Liver (tissue), 10 donors: ENCODE measurements at places on chromosomes 7 and 10. TPM values are rescaled to one million over a fixed set of nuclear protein-coding genes. Genes with fewer than 3 reads are reported as not detected.

TRIM74 gene
- 0.14 TPM for polyA plus RNA-seq

NACAD gene
- polyA plus RNA-seq = 0.14 TPM

CTTNBP2 gene
- 1.5 TPM for polyA plus RNA-seq

ZNF365 gene
- not detected for polyA plus RNA-seq

LEP gene
- polyA plus RNA-seq = 0.02 TPM

DPP6 gene
- polyA plus RNA-seq = 0.01 TPM

NPM3 gene
- 3.4 TPM for polyA plus RNA-seq

PSD gene
- 1.3 TPM for polyA plus RNA-seq

FAM25G gene
- polyA plus RNA-seq = not detected

RET gene
- polyA plus RNA-seq = 2.5 TPM

PCGF5 gene
- 18.9 TPM for polyA plus RNA-seq

ACADSB gene
- 103 TPM for polyA plus RNA-seq

TMEM213 gene
- polyA plus RNA-seq = not detected

- no peak for DNase-seq
These were observed 28.5 kb downstream of the CNNM1 start for GRCh38 chr10:99357691-99358090.

GRCh38 chr10:129727495-129727894 is 236.6 kb downstream of the EBF3 start:
- DNase-seq = peak; percentile 30

DNA sequence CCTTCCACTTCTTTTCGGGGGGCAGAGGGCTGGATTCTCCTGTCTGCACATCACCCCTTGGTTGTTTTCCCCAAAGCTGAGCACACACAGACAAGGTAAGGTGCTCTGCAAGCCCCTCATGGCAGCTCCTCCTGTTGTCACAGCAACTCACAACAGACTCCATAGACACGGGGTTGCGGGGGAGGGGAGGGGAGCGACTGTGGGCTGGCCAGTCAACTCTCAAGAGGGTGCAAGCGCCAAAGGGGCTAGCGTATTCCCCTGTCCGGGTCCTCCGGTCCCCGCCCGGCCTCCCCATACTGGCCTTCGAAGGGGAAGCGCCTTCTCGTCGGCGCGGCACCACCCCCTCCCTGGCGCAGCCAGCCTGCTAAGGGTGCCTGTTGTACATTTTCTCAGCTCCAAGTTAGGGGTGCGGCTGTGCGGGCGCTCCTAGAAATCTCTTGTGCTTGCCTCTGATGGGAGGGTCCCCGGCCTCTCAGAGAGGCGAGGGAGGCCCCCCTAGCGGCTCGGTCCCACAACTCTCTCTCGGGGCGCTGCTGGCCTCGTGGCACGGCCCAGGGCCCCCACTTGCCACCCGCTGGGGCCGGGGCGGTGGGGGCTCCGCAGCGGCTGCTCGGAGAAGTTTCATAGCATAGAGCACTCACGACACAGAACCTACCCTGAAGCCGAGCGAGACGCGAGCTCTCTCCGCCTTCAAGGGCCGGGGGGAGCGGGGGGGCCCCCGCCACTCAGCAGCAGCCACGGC is 498 bp downstream of the RHOBTB1 start:
- peak; percentile 46 for DNase-seq

DNA sequence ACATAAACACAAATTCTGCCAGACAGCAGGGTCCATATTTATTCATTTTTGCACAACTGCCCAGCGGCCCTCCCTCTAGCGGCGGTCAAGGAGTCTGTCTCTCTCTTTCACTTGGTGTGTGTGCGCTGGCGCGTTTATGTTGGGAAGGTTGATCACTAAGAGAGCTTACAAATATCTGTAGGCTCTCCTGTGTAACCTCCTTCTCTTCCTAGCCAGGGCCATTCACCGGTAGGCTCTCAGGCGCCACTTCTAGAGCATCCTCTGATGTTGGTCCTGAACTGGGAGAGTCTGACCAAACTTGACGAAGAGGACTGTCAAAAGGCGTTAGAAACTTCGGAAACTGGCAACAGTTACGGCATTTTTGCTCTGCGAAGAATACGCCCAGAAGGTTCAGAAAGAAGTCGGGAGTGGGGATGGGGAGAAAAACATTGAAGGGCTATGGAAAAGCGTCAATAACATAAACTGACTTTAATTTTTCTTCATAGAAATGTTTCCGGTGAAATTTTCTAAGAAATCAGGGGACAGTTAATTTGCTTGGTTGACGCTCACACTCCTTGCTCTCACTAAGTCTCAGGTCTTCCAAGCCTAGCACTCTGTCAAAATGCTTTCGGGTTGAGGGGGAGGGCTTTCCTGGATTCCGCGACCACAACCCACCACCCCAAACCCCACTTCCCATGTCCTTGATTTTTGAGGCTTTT is 731.1 kb downstream of the ZWINT start:
- DNase-seq = no peak

- DNase-seq = no peak
These were observed 101.6 kb upstream of the SP4 start for GRCh38 chr7:21326241-21326640.

DNA sequence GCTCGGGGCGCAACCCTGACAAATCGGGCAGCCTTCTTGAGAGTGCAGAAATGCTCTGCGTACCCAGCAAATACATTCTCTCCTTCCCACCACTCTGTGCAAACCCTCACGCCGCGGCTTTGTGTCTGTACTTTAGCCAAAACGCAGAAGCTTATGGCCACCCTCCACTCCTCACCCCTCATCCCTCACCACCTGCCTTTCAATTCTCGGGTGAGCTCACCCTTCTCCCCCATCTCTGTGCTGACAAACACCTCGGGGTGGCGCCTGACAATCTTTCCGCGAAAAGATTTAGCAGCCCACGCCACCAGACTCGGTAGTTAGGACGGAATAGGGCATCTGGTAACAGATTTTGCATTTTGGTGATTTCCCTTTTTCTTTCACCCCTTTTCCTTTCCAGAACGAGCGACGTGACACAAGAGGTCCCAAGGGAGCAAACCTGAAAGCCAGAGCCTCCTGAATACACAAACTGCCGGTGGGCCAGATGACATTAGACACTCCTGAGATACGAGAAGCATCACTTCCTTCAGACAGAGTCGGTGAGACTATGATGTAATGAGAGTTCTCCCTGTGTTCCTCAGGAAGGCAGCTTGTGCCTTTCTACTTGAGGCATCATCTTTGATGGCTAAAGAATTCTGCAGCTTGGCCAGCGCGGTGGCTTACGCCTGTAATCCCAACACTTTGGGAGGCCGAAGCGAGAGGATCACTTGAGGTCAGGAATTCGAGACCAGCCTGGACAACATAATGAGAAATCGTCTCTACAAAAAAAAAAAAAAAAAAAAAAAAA is 671 bp upstream of the ATAD1 start:
- no peak for DNase-seq

- DNase-seq = no peak
These were observed 75.5 kb downstream of the COPG2 start for GRCh38 chr7:130593033-130593432.

- no peak for DNase-seq
These were observed 57.0 kb downstream of the HECTD2 start for GRCh38 chr10:91467114-91467513.

DNA sequence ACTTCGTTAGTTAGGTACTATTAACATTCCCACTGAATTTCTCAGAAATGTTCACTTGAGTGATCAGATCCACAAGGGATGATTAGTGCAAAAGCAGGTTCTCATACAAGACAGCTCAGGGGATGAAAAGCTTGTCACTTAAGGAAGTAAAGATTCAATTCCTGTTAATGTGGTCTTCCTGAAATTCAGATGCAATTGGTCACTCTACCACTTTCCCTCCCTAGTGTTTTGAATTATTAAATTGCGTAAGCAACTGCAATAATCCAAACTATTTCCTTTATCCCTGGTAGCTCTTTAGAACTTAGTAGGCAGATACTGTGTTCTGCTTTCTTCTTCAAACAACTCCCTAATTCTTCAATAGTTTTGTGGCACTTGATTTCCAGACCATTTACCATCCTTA is 121.4 kb downstream of the MAGI2 start:
- no peak for DNase-seq

DNA sequence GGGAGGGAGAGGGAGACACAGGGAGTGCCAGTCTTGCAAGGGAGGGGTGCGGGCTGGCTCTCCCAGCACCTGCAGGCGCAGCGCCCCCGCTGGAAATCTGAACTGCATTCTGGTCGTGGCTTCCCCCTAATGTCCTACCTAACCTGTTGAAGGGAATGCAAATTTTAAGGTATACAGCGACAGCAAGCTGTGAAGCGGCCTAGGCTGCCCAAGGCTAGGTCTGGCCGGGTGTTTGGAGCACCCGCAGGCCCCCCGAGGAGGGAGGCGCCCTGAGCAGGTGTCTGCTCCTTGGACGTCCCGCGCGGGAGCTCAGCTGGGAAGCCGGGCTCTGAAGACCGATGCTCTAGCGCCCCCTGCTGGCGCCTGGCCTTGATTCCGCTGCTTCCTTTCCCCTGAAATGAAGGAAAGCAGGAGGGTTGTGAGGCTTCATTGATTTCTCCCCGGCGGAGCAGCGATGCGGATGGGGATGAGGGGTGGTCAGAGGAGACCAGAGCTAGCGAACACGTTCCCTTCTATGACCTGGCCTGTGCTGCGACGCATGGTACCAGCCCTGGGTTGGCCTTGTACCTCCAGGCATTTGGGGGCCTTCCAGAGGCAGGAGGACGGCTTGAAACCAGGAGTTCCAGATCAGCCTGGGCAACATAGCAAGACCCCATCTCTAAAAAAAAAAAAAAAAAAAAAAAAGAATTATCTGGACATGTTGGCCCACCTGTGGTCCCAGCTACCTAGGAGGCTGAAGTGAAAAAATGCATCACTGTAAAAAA is 601.3 kb downstream of the GALNT17 start:
- DNase-seq = peak; percentile 84

GRCh38 chr7:12684733-12685132 is 2.7 kb upstream of the ARL4A start:
- no peak for DNase-seq

DNA sequence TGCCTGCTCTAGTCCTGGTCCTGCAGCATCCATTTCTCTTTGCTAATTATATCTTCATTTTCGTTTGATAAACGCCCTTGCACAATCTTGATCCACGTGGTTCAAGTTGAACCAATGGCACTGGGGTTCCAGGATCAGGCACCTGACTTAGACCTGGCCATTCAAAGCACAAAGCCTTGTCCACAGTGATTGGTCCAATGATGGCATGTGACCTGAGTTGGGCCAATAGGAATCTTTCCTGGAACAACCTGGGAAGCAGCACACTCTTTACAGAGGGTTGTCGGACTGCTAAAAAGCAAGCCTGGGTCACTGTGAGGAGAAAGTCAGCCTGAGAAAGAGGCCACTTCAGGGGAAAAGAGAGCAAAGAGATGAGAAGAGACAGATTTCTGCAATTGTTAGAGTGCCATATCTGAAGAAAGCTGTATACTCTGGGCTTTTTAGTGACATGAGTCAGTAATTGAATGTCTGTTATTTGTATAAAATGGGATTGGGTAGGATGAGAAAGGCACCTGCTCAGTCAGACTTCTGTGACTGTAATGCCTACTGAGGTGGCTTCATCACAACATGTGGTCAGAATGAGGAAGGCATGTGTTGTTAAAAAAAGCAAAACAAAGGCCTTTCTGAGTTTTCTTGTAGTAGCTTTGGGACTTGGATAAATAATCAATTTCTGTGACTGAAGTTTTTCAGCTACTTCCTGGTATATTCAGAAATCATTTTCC is 4.4 kb upstream of the STEAP4 start:
- DNase-seq = no peak

DNA sequence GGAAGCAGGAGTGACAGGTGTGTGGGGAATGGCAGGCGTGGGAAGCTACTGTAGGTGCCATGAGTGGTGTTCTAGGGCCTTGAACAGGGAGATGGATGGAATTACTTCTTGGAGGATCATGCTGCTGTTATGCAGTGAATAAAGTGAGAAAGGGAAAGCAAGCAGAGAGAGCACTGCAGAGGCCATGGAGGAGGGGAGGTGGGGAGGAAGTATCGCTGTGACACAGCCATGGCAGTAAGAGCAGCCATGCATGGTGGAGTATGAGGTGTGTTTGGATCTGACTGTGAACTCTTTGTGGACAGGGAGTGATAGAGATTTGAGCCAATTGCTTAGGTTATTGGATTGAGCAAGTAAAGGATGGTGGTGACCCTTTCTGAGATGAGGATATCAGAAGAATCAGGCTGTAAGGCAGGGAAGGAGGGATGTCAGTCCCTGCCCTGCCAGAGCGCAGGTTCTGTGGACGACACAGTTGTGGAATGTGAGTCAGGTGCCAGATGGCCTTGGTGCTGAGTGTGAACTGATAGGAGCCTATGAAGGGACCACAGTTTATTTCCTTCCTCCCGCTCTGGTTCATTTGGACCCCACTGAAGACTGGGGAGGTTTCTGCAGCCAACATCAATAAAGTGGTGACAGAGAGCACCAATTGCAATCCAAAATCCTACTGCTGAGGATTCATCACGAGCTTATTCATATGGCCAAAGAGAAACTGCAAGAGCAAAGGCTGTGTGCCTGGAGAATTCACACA is 105.5 kb upstream of the TMEM72 start:
- no peak for DNase-seq

GRCh38 chr10:101272229-101272868 is 43.1 kb upstream of the LBX1 start:
- peak; percentile 67 for DNase-seq

DNA sequence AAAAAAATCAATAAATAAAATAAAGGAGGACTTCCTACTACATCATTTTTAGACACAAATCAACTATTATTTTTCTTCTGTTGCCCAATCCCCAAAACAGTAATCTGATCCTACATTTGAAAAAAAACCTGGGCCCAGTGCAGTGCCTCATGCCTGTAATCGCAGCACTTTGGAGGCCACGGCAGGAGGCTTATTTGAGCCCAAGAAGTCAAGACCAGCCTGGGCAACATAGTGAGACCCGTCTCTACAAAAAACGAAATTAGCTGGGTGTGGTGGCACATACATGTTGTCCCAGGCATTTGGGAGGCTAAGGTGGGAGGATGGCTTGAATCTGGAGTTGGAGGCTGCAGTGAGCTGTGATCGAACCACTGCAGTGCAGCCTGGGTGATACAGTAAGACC is 2.7 kb upstream of the GTF2I start:
- DNase-seq = no peak

- DNase-seq = no peak
These were observed 1.9 kb downstream of the DNA2 start for GRCh38 chr10:68469838-68470237.
